Activated T-helper 9 cell treated with anti-CD3 and anti-CD28 coated beads, Interleukin-2, amount 50 U/mL, for 16 hours (primary cell): ENCODE measurements at places on chromosomes 7 and 10.

DNA sequence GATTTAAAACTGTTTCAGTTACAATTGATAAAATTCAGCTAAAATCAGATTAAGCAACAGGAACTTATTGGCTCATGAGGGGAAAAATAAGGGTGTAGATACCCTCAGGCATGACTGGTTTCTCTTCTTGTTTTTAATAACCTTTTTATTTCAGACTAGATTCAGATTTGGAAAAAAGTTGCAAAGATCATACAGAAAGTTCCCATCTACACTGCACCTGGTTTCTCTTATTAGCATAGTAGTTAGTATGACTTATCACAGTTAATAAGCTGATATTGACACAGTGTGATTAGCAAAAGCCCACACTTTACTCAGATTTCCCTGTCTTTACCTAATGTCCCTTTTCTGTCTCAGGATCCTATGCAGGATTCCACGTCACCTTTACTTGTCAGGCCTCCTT is 53.3 kb downstream of the HTR5A start:
- no peak for DNase-seq

DNA sequence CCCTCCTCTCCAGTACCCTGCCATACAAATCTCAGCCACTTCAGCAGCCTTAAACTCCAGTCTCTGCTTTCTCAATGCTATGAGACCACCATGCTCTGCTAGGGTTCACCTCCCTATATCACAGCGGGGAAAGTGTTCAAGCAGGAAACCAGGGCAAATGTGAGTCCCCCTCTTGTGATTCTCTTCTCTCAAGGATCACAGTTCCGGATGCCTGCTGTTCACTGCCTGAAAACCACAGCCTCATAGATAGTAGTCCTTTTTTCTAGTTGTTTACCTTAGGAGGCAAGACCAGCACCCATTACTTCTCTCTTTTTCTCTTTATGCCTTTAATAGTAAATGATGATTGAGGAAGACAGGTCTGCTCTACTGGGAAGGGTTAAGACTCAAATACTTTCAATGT is 100.8 kb downstream of the SGMS1 start:
- DNase-seq = no peak

DNA sequence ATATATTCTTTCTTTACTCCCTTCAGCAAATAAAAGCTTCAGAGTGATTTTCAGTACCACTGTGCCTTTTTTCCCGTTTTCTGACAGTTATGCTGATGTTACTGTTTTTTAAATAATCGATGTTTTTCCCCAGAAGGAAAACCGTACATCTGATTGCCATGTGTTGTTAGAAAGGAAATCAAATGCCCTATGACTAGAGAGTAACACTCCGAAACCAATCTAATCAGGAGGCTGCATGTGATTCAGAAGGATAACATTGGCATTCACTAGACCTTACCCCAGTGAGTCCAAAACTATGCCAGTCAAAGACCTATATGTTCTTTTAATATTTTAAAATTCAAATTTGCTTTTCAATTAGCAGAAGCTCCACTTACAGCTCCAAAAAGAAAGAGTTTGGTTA is 116.3 kb downstream of the TMEM26 start:
- DNase-seq = no peak

DNA sequence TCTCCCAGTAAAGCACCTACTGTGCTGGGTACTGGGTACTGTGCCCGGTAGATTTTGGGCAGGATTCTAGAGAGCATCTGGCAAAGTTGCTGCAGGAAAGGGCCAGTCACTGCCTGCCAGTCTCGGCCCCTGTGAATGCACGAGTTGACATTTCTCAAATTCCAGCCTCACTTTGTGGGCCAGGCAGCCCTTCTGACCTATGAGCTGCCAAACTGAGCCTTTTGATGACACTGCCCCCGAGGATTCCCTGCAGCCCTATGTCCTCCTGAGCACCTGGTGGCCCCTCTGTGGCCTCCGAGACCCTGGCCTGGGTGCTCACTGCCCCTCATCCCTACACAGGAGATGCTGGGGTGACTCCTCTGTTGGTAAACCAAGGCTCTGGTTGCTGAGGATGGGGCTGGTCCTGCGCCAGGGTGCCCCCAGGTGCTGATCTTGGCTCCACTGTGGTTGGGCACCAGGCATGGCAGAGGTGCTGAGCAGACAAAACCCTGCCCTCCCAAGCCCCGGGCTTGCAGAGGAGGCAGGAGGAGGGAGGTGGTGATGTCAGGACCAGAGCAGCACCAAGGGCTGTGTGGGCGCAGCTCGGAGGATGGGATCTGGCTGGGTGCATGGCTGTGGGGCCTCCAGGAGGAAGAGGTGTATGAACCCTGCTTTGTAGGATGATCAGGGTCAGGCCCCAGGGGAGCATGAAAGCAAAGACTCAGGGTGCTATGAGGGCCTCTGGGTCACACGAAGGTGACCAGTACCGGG is 16.2 kb downstream of the LHPP start:
- DNase-seq = no peak

GRCh38 chr10:3729397-3729976 is 55.5 kb downstream of the KLF6 start:
- DNase-seq = no peak

GRCh38 chr10:7030134-7030855 is 380.5 kb downstream of the SFMBT2 start:
- no peak for DNase-seq

DNA sequence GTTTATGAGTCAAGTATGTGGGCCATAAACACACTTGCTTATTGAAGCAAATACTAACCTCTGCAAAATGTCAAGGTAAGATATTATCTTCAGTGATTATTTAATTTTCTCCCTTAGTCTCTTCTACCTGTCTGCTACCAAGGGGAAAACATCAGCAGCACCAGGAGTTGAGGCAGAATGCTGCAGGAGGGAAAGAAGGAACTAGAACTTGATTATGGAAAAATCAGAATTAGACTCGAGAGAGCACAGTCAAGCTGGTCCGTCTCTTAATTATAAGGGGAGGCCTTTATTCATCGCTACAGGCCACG is 4.9 kb upstream of the ZFYVE27 start:
- DNase-seq = no peak

- DNase-seq = no peak
Measured at GRCh38 chr7:6496842-6497636, 49.3 kb upstream of the DAGLB start.

DNA sequence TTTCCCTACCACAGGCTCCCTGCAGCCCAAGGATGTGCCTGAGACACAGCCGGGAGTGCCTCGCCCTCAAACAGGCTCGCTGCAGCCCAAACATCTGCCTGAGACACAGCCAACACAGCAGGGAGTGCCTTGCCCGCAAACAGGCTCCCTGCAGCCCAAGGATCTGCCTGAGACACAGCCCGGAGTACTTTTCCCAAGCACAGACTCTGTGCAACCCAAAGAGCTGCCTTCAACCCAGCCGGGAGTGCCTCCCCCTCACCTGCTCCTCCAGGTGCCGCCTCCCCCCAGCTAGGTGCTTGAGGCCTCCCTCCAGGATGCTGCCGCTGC is 42.9 kb downstream of the ANTXRL start:
- no peak for DNase-seq

DNA sequence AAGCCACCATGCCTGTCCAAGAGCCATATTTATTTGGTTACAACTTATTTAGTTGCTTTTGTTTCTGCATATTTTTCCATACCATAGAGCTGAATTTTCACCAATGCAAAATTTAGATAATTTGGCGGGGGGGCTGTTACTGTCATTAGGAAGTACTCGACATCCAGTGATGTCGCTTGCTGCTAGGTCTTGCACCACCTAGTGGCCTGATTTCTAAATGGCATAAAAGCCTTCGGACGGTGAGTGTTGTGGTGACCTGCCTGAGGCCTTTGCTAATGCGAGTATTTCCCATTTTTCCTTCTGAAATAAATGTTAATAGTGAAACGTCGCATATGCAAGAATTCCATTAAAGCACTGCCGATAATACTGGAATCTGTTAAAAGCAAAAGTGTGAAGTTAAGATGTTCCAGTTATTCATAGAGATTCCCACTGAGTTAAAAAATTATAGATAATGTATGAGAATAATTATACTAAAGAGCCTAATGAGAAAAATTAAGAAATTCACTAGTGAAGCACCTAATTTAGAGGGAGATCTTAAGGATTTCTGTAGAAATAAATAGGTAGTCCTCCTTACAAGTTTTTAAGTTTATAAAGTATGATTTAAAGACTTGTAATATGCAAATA is 86.1 kb upstream of the DNAJB6 start:
- DNase-seq = peak; percentile 7

DNA sequence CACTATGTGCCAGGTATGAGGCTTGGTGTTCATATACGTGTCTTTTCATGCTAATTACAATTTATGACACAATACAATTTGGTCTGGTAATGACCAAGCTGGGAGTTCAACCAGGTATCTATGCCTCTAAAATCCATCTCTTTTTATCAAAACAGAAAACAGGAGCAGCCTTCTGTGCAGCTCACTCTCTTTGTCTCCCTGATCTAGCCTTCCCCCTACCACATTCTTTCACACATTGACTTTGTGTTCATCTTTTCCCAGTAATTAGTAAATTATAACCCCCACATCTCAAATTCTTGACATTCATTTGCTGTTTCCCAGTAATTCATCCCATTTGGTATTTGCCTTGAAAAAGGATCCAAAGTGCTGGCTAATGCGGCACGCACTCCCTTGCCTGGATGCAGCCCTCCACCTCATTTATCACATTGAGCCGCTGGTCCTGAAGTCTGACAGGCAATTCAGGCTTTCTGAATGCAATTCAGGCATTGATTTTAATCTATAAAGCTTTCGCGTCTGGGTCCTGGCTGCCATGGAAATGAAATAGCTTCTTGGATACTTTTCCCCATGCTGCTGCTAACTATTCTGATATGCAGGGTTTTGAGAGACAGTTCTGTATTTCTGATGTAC is 112.5 kb upstream of the ANKRD1 start:
- no peak for DNase-seq

- DNase-seq = no peak
Measured at GRCh38 chr7:134908289-134908688, 78.0 kb upstream of the AGBL3 start.

DNA sequence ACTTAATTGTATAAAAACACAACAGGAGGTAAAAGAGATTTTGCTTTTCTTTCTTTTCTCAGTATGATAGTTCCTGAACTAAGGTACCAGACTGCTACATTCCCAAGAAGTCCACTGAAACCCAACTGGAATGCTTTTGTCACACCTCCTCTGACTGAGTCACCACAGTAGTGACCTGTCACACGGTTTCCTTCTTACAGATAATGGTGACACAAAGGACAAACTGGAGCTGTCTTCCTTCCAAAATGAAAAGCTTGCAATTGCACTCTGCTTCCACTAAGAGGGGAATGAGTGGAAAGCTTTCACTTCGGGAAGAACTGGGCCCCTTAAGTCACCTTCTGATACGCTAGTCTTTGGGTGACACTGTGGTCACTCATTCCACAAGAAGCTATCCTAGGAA is 122.2 kb downstream of the KMT2E start:
- no peak for DNase-seq

- no peak for DNase-seq
Measured at GRCh38 chr7:157016024-157016351, 5.5 kb upstream of the MNX1 start.

- no peak for DNase-seq
Measured at GRCh38 chr10:62577666-62578291, 203.6 kb downstream of the ZNF365 start.

- DNase-seq = no peak
Measured at GRCh38 chr7:134766779-134767519, 12.5 kb upstream of the CALD1 start.

GRCh38 chr10:112945811-112946210 is 4.2 kb upstream of the TCF7L2 start:
- DNase-seq = no peak
